ENCODE measurements at places on chromosomes 3 and 15.

- no peak for DNase-seq
Measured at GRCh38 chr15:76204109-76204845, 107.0 kb downstream of the ETFA start.

DNA sequence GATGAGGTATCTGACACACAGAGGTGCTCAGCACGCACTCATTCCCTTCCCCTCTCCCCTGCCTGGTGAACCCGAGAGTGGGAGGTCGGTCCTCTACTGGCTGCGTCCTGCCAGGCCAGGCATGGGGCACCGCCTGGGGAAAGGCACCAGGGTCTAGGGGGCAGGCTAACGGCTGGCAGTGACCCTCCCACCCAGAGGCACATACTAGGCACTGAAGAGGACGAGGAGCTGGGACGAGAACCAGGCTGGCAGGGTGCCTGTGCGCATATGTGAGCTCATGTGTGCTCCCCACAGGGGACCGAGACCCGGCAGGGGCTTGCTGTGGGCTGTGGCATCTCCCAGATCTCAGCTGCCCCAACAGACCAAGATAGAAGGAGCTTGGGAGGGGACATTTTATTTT is 86.7 kb downstream of the IQSEC1 start:
- no peak for DNase-seq

DNA sequence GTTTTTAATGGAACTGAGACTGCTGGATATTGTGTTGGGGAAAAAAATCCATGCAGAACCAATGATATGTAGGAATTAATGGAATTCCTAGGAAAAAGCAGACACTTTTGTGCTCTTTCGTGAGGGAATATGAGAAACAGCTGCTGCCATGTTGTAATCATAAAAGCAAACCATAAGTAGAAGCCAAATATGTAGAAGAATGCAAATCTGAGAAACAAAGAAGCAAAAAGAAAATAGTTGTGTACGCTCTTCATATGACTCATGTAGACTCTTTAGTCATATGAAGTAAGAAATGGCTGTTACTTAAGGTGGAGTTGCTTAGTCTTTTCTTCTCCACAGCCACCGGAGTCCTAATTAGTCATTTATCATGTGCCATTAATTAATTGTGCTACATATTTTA is 298.6 kb upstream of the ZNF717 start:
- no peak for DNase-seq

DNA sequence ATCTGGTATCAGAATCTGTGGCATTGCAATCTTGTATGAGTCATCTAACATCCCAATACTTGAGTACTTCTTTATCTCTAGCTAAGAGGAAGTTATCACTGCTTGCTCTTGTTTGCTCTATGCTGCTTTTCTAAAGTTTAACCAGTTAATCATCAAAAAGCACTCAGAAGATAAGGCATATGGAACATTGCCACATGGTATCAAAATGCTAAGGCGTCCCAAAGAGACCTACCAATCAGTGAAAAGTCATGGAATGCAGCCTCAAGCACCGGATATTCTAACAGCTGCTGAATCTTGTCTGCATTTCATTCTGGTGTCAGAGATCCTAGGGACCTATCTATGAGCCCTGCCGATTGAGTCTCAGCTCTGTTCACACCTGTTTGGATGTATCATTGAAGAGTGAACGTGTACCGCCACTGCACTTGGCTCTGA is 192.8 kb downstream of the ARPP21 start:
- DNase-seq = no peak

GRCh38 chr3:32113981-32114545 is 7.6 kb downstream of the GPD1L start:
- DNase-seq = no peak

DNA sequence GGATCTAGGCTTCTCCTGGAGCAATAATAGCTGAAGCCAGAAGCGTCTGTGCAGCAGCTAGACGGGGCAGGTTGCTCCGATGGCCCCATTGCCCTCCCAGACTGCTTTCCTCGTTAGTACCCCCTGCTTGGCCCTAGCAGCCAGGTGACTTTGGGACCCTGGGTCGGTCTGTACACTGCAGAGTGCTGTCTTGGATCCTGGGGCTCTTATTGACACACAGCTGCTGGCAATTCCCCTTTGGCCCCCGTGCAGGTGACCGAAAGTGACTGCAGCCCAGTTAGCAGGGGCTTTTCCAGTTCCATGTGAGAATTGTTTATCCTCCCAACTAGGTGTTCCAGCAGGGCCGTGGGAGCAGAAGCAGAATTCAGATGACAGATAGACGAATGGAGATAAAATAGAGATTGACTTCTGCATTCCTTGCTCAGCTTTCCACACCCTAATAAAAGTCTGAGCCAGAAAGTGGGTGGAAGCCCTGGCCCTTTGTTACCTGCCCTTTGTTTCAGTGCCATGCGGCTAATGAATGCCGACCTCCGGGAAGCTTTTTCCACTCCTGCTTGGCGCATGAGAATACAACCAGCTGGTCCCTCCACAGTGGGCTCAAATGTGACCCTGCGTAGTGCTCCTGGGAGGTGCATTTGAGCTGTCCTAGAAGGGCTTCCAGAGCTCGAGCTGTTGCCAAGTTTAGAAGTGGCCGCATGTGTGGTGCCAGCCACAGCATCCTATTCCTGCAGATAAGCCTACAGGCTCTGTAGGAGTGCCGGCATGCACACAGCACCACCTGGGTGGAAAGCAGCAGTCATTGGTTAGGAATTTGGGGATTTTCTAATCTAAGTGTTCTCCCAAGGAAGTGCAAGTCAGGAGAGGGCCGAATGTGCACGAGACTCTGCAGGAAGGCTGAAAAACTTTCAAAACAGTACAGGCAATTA is 94.4 kb downstream of the SLCO3A1 start:
- no peak for DNase-seq

DNA sequence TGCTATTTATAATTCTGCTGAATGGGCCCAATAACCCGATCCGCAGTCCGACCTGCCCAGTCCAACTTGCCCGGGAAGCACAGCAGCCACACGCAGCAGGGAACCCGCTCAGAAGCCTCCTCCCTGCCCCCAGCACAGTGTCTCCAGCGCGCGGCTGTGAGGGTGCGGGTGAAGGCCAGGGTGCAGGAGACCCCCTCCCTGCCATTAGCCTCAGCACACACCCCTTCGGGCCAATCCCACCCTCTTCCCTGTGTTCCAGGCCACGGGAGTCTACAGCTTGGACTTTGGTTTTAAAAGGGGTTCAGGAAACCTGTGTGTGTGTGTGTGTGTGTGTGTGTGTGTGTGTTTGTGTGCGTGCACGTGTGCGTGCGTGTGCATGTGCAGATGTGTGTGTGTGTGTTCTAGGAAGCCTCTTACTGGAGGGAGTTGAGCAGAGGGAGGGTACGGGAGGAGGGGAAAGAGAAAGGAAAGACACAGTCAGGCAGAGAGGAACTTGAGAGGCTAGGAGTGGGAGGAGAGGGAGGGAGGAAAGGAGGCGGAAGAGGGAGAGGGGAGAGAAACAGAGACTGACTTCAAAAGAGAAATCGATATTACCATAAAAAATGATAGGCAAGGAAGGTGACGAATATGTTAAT is 34.2 kb downstream of the ATP2B2 start:
- no peak for DNase-seq

DNA sequence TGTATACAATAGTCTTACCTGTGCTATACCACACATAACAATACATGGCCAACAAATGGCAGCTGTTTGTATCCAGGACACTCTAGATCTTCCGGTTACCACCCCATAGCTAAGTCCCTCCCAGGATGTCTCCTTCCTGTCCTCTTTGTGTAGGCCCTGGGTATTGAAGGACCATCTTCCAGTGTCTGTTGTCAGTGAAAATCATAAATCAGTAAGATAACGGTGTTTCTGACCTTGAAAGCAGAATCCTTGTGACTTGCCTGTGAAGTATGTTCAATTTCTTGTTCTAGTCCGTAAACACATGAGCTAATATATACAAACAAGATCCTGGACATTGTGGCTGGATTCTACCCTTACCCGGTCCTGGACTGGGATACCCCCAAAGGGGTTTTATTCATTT is 462.8 kb downstream of the NTRK3 start:
- DNase-seq = no peak

GRCh38 chr3:8632402-8633237 is 12.0 kb downstream of the SSUH2 start:
- no peak for DNase-seq

- no peak for DNase-seq
Measured at GRCh38 chr3:71621825-71622537, 38.5 kb upstream of the FOXP1 start.

DNA sequence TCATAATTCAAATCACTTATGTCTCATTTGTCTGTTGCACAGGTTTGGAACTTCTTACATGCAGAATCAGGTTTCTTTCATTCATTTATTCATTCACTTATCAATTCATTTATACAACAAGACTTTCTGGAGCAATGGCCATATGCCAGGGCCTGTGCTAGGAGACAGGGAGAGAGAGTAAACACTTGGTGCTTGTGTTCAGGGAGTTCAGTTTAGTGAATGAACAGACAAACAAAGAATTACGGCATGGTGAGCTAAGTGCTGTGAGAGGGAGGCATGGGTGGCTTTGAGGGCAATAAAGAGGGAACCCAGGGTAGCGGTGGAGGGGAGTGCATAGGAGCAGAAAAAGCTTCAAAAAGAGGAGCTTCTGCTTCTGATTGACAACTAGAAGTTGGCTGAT is 8.5 kb upstream of the IREB2 start:
- DNase-seq = no peak

- no peak for DNase-seq
Measured at GRCh38 chr15:70799667-70800450, 36.5 kb upstream of the UACA start.

GRCh38 chr3:179473565-179473964 is 22.3 kb upstream of the GNB4 start:
- no peak for DNase-seq

DNA sequence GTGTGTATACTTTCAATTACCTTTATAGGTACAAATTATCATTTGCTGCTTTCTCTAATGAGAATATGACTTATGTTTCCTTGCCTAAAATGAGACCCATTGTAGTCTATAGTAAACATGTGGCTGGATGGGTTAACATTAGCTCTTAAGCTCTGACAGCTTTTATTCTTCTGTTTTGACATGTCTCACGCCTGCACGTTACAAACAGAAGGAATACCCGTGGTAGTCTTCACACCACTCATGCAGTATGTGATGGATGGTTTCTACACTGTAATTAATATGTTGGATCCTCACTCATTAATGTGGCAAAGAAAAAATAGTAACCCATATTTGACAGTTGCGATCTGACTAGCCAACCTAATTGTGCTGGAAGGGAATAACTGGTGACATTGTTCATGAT is 133.4 kb upstream of the MITF start:
- DNase-seq = no peak

DNA sequence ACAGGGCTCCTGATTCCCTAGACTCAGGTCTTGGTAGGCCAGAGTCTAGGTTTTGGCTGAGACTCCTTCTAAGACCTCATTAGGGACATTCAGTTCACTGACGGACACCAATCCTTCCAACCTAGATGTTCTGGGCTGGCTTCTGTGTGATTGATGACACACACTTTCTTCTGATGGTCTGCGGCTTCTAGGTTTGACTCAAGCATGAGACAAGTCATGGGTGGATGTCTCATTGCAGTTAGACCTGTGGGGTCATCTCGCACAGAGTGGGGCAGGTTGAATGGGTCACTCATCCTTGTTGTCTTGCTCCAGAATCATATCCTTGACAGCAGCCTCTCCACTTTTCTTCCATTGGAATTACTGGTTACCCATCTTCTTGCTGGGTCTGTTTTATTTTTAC is 35.8 kb downstream of the ARNT2 start:
- no peak for DNase-seq
